Left cardiac atrium (tissue), 4 donors: ENCODE measurements at places on chromosomes 2 and 18.

- no peak for DNase-seq
Measured at GRCh38 chr2:113277474-113278072, 1.1 kb downstream of the PAX8 start.

- DNase-seq, result no peak
Measured at GRCh38 chr2:21037671-21038108, 6.2 kb downstream of the APOB start.

DNA sequence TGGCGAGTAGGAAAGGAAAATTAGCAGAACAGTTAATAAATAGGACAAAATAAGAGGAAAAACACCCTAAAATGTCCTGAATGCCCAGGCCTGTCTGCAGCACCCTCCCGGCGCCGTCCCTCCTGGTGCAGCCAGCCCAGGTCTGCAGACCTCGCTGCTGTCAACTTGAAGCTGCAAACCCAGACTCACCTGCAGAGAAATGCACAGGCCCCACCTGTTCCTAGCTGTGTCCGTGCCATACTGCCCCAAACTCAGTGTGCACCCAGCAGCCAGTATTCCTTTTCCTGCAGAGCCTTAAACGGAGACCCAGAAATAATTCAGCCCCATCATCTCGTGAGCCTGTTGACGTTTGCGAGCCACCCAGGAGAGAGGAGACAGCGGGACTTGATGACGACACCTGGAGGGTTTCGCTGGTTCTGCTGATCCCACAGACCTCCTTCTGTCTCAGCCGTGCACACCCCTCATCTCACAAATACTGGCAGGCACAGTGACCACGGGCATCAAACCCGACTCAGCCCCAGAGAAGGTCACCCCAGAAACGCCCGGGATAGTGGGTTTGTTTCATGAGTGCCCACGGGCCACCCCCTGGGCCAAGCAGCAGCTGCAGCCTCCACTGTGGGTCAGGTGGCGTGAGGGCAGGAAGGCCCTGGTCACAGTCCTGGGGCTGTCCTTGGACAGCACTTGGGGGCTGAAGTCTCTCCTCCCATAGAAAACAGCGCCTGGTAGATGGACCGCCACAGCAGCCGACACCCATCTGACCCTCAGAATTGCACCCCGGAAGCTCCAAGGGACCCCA lies 239.5 kb upstream of the SALL3 start:
- no peak for DNase-seq

- no peak for DNase-seq
Measured at GRCh38 chr2:119862127-119862889, 102.6 kb downstream of the PTPN4 start.
